ENCODE measurements at places on chromosomes 4 and X. TPM values are rescaled to one million over a fixed set of nuclear protein-coding genes. Genes with fewer than 3 reads are reported as not detected.

DNA sequence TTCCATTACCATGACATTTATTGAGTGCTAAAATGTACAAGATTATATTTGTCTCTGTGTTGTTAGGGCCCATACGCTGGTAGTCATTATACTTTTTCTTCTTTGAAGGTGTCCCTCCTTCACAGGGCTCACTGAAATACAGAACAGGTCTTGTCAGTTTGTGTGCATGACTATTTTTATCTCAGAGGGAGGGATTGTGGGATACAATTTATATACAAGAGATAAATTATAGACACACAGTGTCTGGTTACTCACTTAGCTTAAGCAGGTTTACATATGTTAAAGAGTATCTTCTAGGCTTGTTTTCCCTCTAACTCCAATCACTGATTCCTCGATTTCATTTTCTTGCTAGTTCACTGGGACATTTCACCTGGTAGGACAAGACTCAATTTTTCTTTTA, 143.3 kb upstream of the GUCY1A1 start:
- DNase-seq = no peak

- no peak for DNase-seq
Measured at GRCh38 chr4:155773196-155773800, 14.5 kb downstream of the GUCY1B1 start.

DNA sequence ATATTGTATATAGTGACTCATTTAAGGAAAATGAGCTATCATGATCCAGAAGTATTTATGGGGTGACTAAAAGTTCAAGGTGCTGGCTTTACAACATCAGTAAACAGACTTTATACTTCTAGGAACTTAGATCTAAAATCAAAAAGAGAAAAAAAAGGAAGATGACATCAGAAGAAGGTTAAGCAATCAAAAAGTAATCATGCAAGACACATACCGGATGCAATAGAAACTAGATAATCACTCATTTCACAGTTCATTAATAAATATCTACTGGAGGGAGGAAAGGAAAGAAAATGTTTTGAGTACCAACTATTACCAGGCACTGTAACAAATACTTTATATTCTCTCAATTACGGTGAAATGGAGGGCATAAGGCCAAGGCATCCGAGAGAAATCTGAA, 276.4 kb downstream of the SPRY1 start:
- DNase-seq = no peak

DNA sequence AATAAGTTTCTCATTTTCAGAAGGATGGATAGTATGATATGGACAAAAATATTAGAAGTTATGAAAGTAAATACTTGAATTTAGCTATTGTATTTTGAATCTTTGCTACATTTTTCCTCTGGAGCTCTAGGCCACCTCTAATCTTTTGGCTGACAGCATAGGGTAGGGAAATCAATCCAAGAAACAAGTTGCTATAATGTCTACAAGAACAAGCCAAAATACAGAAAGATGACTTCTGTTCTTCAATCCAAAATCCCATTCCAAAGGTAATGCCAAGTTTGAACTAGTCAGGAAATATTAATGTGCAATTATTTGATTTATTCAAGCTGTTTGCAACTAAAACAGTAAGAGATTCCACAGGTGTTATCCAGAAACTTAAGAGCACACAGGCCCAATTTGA, 1323.1 kb downstream of the ADGRL3 start:
- no peak for DNase-seq

Gene LANCL3
- 0.10 TPM for polyA plus RNA-seq

Gene GPR173
- polyA plus RNA-seq = 13.8 TPM

Gene BCOR
- polyA plus RNA-seq = 53.3 TPM

Gene ZRSR2
- 22.6 TPM for polyA plus RNA-seq

Measured in renal pelvis (tissue), 12 donors.